ENCODE measurements at places on chromosomes 7 and 10. TPM values are rescaled to one million over a fixed set of nuclear protein-coding genes. Genes with fewer than 3 reads are reported as not detected.

The CFAP46 gene
- 4.9 TPM for polyA plus RNA-seq

DNA sequence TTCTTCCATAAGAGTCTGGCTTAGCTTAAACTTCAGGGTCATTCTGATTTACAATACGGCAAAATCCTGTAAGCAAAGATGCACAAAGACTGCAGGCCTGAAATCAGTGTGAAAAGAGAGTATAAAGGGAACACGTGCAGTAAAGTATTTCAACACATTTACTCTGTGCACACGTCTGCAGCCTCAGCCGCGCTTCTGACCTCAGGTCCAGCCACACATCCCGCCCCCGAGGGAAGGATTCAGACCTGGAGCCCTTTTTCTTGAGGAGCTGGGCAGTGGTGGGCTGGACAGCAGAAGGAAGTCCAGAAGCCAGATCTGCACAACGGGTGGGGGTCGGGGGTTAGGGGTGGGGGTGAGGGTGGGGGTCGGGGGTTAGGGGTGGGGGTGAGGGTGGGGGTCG lies 58.9 kb upstream of the FAM20C start:
- DNase-seq, result no peak
- H3K4me1 ChIP-seq, result no peaks in the 10 kb centered on the region
- H3K27me3 ChIP-seq, result peaks cover 12% of the 10 kb centered on the region
- no peak overlapping the region for H3K4me3 ChIP-seq

DNA sequence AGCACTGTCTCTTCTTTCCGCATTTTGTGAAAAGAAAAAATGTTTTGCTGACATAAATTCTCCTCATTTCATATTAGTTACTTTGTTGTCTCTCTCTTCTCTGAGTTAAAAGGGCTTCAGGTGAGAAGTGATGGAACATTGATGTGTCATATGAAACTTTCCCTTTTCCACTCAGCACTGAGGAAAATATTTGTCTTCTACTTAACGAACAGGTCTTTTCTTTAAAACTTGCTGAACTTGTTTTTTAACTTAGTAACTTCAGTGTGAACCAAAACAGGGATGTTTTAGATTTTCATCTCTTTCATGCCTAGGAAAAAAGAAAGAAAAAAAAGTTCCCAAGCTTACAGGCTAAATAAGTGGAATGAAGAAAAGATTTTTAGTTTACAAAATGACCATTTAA lies 19.0 kb upstream of the TSPAN12 start:
- no peak overlapping the region for H3K4me3 ChIP-seq
- no peak overlapping the region for H3K27ac ChIP-seq
- no peak for DNase-seq
- peaks cover 22% of the 10 kb centered on the region for H3K27me3 ChIP-seq

DNA sequence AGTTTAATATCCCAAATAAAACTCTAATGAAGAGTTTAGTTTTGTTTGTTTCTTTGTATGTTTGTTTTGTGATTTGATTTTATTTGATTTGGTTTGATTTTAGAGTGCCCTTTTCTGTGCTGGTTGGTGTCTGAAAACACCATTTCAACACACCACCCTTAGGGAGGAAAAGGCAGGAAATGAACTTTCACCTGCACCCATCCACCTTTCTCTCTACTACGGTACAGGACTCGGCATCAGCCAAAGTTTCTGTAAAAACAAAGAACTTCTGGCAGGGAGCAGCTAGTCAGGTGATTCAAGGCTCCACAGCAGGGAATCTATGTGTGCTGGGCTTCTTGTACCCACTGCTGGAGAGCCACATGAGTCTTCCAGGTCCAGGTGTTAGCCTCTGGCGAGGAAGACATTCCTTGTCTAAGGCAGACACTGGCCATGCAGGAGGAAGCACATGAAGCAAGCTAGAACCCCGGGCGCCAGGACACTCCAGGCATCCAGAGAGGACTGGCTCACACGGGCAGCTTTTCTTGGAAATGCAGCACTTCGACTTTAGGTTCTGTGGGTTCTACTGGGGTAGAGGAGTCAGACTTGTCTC lies 22.1 kb upstream of the STK17A start:
- no peak overlapping the region for H3K27ac ChIP-seq
- H3K4me3 ChIP-seq, result no peak overlapping the region
- peaks cover 27% of the 10 kb centered on the region for H3K27me3 ChIP-seq
- no peak for DNase-seq
